Fibroblast of the aortic adventitia (primary cell): ENCODE measurements at places on chromosomes 11 and 22. TPM values are rescaled to one million over a fixed set of nuclear protein-coding genes. Genes with fewer than 3 reads are reported as not detected.

VPS11 gene
- 16.8 and 29.4 TPM in 2 replicates for total RNA-seq

OR5M11 gene
- not detected in 2 replicates for total RNA-seq

DNAJB7 gene
- total RNA-seq, result not detected in 2 replicates

POU2AF3 gene
- 0.45 and 1.3 TPM in 2 replicates for total RNA-seq

KIF18A gene
- total RNA-seq, result 0.82 and 18.2 TPM in 2 replicates

SERPIND1 gene
- 0.09 TPM in 1 of 2 replicates, not detected in the other for total RNA-seq

SUSD2 gene
- 0.99 and 5.6 TPM in 2 replicates for total RNA-seq

OVCH2 gene
- total RNA-seq, result not detected in 2 replicates

MRPL21 gene
- total RNA-seq, result 57.8 and 62.9 TPM in 2 replicates

CAT gene
- 27.0 and 63.4 TPM in 2 replicates for total RNA-seq

PHF21A gene
- total RNA-seq, result 22.5 and 24.0 TPM in 2 replicates

GGA1 gene
- 12.0 and 35.0 TPM in 2 replicates for total RNA-seq

WNT7B gene
- total RNA-seq, result 0.18 TPM in 1 of 2 replicates, not detected in the other

POLA2 gene
- 8.7 and 32.4 TPM in 2 replicates for total RNA-seq

OR5B21 gene
- not detected in 2 replicates for total RNA-seq

ART5 gene
- total RNA-seq, result 0.81 and 3.4 TPM in 2 replicates

MAPK11 gene
- 3.0 and 5.8 TPM in 2 replicates for total RNA-seq

C11orf16 gene
- total RNA-seq, result not detected in 2 replicates

DRG1 gene
- total RNA-seq, result 74.3 and 89.4 TPM in 2 replicates

CCDC134 gene
- 5.7 and 8.1 TPM in 2 replicates for total RNA-seq

SYT7 gene
- total RNA-seq, result 7.0 and 112 TPM in 2 replicates

RAB36 gene
- 3.5 and 4.6 TPM in 2 replicates for total RNA-seq

NRXN2 gene
- total RNA-seq, result 3.3 and 3.4 TPM in 2 replicates

AGBL2 gene
- total RNA-seq, result 0.90 and 1.4 TPM in 2 replicates
